ENCODE measurements at places on chromosomes 2 and 18.

DNA sequence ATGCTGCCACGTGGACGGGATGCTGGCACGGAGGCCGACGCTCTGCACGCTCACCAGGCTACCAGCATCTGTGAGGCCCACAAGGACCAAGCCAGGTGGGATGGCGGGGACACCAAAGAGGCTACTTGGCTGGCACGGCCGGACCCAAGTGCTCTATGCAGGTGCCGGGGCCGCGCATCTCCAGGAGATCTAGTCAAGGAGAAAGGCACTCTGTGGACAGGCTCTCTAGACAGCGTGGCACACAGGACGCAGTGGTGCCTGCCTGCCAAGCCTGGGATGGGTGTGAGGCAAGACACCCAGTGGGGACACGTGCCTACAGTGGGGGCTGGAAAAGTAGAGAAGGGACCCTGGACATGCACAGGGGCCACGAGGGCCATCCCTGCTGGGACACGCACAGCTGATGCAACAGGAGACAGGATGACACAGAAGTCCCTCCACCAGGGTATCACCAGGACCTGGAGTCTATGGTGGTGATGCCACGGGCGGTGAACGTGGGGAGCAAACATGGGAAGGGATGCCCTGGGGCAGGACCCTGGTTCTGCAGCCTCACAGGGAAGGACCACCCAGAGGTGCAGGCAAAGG is 28.5 kb downstream of the ZNF516 start:
- no peak for DNase-seq

- DNase-seq = peak; percentile 76
These were observed 16.0 kb upstream of the ZNF532 start for GRCh38 chr18:58848685-58849084.

- DNase-seq = peak; percentile 3
These were observed 170.7 kb upstream of the SOX11 start for GRCh38 chr2:5521461-5521860.

DNA sequence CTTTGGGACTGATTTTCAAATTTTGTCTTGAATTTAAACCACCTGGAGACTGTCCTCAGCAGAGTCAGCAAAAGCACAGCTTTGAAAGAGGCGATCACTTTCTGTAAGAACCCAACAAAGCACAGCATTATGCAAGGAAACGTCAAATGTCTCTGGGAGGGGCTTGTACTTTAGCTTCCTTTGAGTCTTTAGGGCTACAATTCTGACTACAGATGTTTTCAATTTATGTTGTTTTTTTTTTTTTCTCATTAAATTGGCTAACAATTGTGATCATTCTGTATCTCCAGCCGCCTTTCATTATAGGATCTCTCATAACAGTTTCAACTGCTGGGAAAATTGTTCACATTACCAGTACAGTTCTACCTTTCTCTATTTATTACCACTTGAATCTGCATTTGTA is 48.3 kb downstream of the COL3A1 start:
- DNase-seq = peak; percentile 88

- no peak for DNase-seq
These were observed 251.7 kb downstream of the BCL11A start for GRCh38 chr2:60301726-60302125.

DNA sequence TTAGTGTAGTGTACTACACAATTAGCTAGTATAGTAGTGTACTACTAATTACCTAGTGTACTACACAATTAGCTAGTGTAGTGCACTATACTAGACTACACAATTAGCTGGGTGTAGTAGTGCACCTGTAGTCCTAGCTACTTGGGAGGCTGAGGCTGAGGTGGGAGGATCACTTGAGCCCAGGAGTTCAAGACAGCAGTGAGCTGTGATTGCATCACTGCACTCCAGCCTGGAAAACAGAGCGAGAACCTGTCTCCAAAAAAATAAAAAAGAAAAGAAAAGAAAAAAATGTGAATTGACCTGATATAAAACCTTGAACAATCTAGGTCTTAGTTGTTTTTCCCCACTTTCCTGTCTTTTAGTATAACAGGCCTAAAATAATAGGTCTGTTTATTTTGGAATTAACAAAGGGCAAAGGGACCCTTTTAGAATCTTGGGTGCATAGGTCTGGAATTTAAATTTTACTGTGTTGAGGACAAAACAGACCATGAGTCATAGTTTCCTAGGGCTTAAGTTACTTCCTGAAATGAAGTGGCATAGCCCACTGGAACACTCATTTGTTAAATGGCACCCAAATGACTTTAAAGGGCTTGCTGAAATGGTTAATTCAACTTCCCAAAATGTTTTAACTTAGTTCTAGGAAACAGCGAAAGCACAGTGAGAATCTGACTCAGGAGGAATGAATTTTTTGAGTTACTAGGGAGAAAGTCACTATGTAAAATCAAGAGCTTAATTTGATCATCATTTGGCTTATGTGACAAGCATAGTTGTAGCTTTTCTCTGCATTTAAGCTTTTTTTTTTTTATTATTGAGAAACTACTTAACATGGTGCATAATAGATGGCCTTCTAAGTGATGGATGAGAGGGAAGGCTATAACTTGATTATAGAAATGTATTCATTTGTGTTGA is 50.7 kb upstream of the ARL5A start:
- DNase-seq = peak; percentile 19

DNA sequence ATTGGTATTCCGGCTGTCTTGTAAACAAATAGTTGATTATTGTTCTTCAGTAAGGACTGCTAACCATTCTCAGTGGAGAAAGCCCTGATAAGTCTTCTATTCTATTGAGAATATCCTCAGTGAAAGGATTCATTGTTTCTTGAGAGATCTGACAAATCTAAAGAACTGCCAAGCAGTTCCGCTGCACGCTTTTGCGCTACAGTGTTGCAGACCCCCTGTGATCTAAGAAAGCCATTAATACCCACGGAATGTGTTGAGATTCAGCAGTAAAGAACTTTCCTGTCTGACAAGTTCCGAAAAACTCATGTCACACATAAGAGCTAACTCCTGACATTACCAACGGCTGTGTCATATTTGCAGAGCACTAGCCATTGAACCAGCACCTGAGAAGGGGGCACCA is 63.8 kb downstream of the ZNF236 start:
- DNase-seq = no peak

DNA sequence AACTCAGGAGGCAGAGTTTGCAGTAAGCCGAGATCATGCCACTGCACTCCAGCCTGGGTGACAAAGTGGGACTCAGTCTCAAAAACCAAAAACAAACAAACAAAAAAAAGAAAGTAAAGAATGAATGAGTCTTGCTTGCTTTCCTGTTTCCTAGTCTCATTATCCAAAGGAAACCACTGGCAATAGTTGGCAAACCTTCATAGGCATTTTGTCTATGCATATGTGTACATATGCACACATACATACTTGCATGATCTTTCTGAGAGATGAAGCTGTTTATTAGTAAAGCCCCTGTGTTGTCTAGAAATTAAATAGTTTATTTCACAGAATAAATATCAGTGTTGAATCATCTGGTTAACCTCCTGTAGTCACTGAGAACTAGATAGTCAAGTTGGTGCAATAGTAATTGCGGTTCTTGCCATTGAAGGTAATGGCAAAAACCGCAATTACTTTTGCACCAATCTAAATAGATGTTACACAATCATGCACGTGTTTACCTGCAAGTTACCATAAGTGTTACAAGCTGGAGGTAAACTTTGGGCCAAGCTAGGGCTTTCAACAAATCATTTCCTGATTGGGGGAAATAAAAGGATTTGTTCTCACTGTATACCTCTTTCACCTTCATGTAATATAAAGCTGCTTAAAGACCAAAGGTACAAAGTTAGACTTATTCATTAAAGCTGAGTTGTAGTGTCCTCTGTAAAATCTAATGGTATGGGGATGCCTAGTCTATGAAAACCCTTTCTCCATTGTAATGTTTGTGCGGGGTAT is 24.7 kb downstream of the SLC20A1 start:
- DNase-seq = no peak
